ENCODE measurements at places on chromosomes 3 and 15. TPM values are rescaled to one million over a fixed set of nuclear protein-coding genes. Genes with fewer than 3 reads are reported as not detected.

DNA sequence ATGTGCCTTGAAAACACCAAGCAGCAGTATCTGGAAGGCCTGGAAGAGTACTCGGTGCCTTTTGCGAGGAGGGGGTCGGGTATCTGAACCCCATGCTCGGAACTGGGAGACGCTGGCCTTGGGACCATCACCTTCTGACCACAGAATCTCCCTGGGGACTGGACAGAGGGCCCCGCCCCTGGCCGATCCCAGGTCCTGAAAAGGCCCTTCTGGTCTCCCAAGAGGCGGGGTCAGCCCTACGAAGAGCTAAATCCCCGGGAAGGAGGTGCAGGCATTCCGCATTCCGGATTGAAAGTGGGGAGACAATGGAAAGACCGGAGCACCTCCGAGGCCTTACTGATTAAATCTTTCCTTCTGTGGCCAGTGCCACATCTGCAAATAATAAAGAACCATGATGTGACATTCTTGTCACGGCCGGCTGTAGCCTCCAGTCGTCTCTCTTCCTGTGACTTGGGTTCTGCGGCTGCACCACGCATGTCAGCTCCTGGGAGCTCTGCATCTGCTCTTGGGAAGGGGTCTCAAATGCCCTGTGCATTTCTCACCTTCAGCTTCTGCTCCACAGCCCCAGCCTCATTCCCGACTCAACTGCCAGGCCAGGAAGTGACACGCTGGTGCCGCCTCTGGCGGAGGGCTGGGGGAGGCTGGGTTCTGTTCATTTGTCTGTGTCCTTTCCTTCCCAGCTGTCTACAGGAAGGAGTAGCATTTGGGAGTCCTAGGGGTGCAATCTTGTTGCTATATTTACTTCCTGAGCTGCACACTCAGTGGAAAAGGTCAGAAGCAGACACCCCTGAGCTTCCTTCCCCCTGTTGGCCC lies 173.5 kb downstream of the KLF13 start:
- no peak for DNase-seq

DNA sequence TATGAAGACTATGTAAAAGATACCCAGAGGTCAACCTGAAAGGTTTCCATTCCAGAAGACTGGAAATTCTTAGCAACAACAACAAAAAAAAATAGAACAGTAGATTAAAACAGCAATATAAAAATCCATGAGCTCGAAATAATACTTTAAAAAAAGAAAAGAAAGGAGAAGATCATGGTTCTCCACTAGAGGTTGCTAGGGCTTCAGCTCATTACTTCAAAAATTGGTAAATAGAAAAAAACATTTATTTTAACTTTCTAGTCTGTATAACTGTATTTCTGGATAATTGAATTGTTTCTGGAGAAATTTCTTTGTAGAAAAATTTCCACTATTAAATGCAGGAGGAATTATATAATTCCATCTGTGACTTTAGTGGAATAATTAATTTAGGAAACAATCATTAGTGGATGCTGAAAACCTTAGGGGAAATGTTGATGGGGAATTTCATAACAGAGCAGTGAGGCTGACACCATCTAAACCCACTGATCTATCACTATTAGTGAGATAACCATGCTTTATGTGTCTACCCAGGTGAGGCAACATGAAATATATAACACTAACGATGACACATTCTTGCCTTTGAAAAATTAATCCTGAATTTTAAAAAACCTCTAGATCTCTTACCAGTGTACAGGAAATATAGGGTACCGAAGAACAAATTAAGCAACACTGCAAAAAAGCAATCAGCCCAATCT lies 62.5 kb upstream of the SNRK start:
- DNase-seq: no peak

DNA sequence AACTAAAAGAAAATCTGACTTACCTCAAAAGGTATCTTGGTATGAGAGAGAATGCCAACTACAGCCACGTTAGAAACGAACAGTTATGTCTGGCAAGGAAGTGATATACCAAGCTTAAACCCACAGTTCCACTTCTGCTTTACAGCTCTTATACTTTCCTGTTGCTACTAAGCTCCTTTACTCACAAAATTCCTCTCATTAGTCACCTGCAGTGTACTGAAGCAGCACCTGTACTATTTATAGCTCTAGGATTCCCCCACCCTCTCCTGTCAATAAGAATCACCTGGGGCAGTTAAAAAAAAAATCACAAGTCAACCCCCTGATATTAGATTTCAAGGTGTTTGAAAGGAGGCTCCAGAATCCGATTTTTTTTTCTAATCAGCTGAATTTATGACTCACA lies 2.9 kb upstream of the TMEM266 start:
- DNase-seq: no peak

DNA sequence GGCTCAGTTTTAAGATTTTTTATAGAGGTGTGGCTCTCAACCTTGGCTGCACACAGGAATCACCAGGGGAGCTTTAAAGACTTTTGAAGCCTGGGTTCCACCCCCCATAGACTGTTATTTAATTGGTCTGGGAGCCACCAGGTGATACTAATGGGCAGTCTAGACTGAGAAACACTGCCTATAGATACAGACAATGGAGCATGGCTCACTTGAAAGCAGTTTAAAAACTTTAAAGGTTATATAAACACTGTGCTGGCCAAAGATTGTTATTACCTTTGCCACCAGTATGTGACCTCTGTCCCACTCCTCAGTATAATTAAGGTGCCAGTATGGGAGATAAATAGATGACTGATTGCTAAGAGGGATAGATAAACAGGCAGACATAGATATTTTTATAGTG lies 3.8 kb downstream of the GOLIM4 start:
- DNase-seq: no peak

The CD86 gene
- 4.8 TPM for total RNA-seq

DNA sequence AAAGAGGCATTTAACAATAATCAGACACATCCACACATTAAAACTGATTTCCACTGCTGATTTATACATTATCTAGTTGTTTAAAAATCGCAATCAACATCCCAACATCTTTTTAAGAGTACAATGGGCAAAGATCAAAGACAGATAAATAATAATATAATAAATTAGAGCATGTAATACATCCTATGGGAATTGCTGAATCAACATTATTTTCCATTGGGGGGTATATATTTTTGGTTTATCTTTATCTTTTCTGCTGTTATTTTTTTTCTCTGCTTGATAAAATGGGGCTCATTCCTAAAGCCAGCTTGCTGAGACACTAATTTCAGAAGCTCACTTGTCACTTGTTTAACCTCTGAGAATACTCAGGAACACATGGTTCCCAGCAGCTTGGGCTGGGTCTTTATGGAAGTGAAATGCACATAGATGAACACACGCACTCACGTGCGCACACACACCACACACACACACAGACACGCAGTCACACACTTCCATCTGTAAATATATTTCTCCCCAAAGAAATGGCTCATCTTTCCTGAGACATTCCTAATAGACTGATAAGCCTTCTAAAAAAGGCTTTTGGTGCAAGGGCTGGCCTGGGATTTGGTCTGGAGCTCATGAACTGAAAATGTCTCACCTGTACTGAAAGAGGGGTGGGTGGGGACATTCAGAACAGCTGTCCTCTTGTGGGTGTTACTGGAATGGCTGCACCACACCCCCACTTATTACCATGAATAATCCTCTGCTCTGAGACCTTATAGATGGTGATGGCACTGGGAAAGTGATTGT lies 3.5 kb upstream of the PPIB start:
- no peak for DNase-seq

GRCh38 chr3:84140631-84141030 lies 818.2 kb upstream of the CADM2 start:
- DNase-seq: no peak

- no peak for DNase-seq
These were observed 9.1 kb downstream of the HDC start for GRCh38 chr15:50256188-50257041.

The C3orf22 gene
- total RNA-seq: not detected

All from activated T-helper 2 cell treated with anti-CD3 and anti-CD28 coated beads, Interferon-gamma antibody, Interleukin-2, Interleukin-4, amounts not matched to agents 10 μg/mL and 5 μg/mL and 100 μg/mL, durations not matched to agents 14 hours and 24 hours and 36 hours (primary cell).